CD8-positive, alpha-beta T cell (primary cell): ENCODE measurements at places on chromosomes 4 and X.

DNA sequence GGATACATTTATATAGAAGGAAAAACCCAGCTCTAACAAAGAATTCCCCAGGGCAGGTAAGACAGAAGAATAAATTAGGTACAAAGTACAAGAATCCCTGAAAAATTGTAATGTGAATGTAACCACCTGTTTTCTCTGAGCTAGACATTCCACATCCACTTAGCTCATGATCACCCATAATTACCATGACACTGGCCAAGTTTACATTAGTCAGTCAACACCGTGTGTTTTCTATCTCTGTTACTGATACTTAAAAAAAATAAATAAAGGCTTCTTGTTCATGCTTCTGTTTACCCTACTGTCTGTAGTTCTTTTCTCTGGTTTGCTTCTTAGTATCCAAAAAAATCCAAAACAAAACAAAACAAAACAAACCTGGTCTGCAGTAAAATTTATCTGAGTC lies 66.0 kb downstream of the CBLL2 start:
- no peak for DNase-seq

GRCh38 chr4:176123710-176124407 lies 58.2 kb downstream of the WDR17 start:
- DNase-seq: no peak

GRCh38 chr4:2977211-2978088 lies 14.1 kb downstream of the GRK4 start:
- no peak for DNase-seq

- DNase-seq: no peak
These were observed 195.7 kb downstream of the SHROOM3 start for GRCh38 chr4:76630741-76631140.

GRCh38 chrX:116281106-116281505 lies 110.6 kb downstream of the AGTR2 start:
- no peak for DNase-seq

DNA sequence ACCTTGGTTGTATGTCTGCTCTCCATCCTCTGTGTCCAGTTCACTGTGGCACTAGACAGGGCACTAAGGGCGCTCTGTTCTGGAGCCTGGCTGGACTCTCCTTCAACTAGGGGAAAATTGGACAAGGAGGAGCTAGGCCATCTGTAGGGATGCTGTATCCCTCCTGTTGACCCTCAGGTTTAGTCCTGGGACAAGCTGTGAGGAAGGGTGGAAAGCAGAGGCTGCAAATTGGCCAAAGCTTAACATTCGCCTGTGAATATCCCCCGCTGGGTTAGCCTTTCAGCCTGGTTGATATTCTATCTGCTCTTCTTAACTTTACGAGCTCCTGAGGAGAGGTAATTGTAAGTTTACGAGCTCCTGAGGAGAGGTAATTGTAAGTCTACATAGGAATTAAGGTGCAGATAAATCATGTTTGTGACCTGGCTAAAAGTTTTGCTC lies 64.4 kb upstream of the ENPEP start:
- no peak for DNase-seq

- no peak for DNase-seq
These were observed 96.2 kb upstream of the ATP6AP2 start for GRCh38 chrX:40484408-40485091.

- DNase-seq: no peak
These were observed 169.8 kb upstream of the GALNT7 start for GRCh38 chr4:172998527-172999469.

- no peak for DNase-seq
These were observed 217.0 kb downstream of the GUCY2F start for GRCh38 chrX:109264878-109265277.

- DNase-seq: no peak
These were observed 5.2 kb upstream of the TLR6 start for GRCh38 chr4:38861791-38862190.

GRCh38 chr4:65050786-65051185 lies 619.5 kb downstream of the EPHA5 start:
- DNase-seq: no peak

GRCh38 chrX:7088968-7089615 lies 58.4 kb upstream of the STS start:
- DNase-seq: peak; percentile 50

GRCh38 chr4:179145746-179146525 lies 1703.7 kb upstream of the AGA start:
- DNase-seq: no peak

DNA sequence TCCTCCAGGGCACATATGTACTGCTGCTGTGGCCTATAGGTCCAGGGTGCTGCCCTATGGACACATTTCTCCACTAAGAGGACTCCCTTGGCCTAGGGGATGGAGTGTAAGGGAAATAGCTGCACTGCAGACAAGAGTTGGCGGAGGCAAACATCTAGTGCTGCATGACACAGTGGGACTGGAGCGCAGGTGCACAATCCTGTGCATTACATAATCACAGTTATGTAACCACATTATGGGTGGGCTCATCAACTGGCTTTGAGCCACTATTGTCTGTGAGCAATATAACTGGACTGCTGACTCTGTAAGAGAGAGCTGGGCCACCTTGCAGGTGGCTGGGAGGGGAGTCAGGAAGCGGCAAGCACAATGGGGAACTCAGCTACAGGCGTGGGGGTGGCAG lies 3.2 kb upstream of the TIGD2 start:
- DNase-seq: no peak

GRCh38 chr4:136644279-136644678 lies 888.0 kb downstream of the PCDH18 start:
- no peak for DNase-seq

GRCh38 chr4:69800599-69800998 lies 40.2 kb upstream of the SULT1B1 start:
- DNase-seq: no peak

DNA sequence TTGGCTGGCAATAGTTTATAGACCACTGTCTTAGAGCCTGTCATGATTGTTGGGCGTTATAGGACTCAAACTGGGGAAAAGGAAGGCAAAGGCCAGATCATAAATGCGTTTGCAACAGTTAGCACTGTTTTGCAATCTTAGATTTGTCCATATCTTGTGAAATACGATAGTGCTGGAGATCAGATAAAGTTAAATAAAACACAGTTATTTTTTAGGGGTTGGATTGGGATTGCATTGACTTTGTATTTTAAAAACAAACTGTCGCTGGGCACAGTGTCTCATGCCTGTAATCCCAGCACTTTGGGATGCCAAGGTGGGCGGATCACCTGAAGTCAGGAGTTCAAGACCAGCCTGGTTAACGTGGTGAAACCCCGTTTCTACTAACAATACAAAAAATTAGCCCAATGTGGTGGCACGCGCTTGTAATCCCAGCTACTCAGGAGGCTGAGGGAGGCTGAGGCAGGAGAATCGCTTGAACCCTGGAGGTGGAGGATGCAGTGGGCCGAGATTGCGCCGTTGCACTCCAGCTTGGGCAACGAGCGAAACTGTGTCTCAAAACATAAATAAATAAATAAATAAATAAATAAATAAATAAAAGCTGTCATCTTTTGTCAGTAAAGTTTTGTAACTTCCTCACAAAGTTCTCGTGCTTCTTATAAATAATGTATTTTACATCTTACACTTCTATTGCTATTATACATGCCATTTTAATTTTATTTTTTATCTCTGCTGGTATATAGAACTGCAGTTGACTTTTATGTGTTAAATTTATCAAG lies 117.2 kb downstream of the KDM6A start:
- DNase-seq: no peak

- no peak for DNase-seq
These were observed 562 bp downstream of the RNF212 start for GRCh38 chr4:1112821-1113182.

GRCh38 chr4:5114950-5115349 lies 63.7 kb downstream of the STK32B start:
- DNase-seq: no peak

DNA sequence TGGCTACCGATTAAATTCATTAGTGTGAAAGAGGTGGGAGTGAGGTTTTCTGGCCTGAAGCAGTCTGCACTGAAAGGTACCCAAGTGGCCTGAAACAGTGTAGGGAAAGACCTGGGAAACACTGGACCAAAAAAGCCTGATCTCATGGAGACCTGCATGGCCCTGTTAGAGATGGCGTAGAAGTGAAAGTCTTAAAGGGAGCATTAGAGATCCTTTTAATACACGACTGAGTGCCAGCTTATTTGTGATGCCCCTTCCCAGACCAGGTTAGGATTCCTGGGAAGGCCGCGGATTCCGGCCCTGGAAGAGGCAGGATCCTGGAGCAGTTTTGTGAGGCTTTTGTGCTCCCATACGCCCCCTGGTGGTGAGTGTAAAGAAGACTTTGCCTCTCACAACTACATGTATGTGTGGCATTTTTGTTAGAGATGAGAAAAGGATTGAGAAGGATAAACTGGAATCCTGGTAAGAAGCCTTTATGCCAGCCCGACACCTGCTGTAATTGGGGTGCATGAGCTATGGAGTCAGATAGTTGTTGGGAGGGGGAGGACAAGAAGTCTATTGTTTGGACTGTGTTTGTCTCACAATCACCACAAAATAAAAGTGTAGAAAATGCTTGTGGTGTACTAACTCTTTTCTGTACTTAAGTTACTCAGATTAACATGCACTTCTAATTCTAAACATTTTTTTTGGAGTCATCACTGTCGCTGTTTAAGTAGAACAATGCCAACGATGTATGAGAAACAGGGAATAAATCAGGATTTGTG lies 54.0 kb downstream of the JADE1 start:
- DNase-seq: peak; percentile 55

- DNase-seq: no peak
These were observed 89.3 kb downstream of the TSPAN5 start for GRCh38 chr4:98568941-98569663.

- DNase-seq: no peak
These were observed 324.4 kb downstream of the CAMK2D start for GRCh38 chr4:113437129-113437528.

DNA sequence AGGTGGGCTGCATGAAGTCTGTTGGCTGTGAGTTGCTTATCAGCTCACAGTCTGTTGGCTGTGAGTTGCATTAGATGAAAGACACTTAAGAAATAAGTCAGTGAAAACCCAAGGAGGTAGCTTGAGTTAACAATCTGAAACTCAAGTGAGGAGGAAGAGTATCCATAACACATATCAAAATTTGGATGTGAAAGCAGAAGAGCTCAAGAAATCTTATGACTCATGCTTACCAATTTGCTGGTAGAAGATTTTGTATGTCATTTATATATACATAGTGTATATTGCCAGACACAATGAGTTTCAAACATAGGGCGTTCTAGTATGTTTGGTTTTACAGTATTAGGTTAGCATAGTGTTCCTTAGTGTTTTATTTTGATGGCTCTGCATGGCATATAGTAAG lies 107.4 kb downstream of the DDIT4L start:
- no peak for DNase-seq

DNA sequence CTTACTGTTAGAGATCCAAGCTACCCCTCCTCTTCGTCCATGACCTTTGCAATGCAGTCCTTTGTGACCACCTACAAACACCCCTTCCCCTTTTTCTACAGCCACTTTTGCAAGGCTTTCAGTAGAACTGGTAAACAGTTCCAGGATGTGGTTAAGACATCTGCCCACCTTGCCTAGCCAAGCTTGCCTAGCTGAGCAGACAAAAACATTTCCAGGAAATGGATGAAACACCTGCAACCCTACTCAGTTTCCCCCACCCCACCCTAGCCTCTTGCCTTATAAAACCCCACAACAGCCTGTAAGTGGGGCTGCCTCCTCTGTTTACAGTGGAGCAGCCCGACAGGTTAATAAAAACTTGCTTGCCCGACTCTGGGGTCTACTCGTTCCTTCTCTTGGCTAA lies 133.8 kb downstream of the ZC4H2 start:
- no peak for DNase-seq

GRCh38 chr4:44446801-44447562 lies 1.6 kb downstream of the KCTD8 start:
- DNase-seq: no peak

- no peak for DNase-seq
These were observed 37.4 kb downstream of the DAPP1 start for GRCh38 chr4:99853999-99854398.
